ENCODE measurements at places on chromosomes 2 and 18.
A peak's percentile ranks its signal among the peaks of the same experiment; 100 is the strongest.

GRCh38 chr18:75544496-75544895 is 117.0 kb upstream of the SMIM21 start:
- no peak for DNase-seq

DNA sequence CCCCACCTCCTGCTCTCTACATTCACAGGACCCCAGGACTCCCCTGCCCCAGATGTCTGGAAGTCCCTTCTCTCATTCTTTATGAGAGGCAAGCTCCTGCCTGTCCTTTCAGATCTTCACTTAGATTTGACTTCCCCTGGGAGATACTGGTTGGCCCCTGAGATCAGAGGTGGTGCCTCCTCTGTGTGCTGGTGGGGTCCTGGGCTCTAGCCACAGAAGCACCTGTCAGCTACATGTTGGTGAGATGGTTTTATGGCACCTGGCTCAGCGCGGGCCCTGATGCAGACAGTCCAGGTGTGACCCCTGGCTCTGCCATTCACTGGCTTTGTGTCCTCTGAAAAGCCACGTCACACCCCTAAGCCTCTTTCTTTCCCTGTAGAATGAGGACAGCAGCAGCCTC is 369.6 kb upstream of the ID2 start:
- DNase-seq, result no peak

DNA sequence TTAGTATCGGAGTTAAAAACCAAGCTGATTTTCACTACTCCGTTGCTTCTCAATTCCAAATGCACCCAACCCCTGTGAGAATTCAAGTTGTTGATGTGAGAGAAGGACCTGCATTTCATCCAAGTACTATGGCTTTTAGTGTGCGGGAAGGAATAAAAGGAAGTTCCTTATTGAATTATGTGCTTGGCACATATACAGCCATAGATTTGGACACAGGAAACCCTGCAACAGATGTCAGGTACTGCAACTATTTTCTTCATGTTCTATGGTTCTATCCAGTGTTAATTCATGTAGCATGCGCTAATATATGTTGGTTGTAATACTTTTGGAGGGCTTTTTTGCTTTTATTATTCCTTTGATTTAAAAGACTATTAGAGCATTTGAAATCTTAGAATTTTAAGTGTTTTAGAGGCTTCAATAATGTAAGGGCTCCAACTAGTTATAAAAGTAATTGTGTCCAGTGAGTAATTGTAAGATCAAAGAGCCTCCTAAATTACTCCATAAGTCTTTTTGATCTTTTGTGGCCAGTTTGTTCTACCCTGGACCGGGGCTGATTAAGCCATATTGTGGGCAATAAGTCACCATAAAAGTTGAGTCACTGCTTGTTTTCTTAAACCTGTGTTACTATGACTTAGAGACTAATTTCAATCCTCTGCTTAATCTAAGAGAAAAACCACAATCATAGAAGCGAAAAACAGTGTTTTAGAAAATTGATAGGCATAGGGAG is 22.9 kb downstream of the DSG4 start:
- DNase-seq, result peak; percentile 19

DNA sequence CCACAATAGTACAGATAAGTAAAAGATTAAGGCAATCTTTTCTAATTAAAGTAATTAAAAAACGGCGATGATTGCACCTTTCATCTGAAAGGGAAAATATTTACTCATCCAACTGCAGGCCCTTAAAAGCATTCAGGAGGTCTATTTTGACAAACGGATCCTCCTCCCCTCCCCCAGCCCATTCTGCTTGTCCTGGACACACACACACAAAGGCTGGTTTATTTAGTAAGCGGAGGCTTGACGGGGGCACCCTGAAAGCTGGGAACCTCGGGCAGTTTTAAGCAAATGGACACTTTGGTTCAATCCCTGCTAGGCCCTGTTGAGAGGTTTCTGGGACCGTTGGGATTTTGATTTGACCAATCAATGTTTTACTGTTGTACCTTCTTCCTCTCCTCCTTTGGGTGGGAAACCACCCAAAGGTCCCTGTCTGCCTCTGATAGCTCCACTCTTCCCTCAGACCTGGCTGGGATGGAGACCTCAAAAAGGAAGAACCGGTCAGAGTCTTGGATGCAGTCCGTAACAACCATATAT is 135.8 kb upstream of the HAAO start:
- DNase-seq, result peak; percentile 74

All from NB4 (cell line).